Muscle of leg (tissue), 16 donors: ENCODE measurements at places on chromosomes 6 and 20. TPM values are rescaled to one million over a fixed set of nuclear protein-coding genes. Genes with fewer than 3 reads are reported as not detected.

GRCh38 chr6:19327661-19328060 is 509.5 kb upstream of the ID4 start:
- H3K27ac ChIP-seq = no peak overlapping the region
- H3K36me3 ChIP-seq = no peaks in the 10 kb centered on the region
- H3K4me1 ChIP-seq = no peaks in the 10 kb centered on the region
- DNase-seq = no peak
- no peak overlapping the region for H3K4me3 ChIP-seq

DNA sequence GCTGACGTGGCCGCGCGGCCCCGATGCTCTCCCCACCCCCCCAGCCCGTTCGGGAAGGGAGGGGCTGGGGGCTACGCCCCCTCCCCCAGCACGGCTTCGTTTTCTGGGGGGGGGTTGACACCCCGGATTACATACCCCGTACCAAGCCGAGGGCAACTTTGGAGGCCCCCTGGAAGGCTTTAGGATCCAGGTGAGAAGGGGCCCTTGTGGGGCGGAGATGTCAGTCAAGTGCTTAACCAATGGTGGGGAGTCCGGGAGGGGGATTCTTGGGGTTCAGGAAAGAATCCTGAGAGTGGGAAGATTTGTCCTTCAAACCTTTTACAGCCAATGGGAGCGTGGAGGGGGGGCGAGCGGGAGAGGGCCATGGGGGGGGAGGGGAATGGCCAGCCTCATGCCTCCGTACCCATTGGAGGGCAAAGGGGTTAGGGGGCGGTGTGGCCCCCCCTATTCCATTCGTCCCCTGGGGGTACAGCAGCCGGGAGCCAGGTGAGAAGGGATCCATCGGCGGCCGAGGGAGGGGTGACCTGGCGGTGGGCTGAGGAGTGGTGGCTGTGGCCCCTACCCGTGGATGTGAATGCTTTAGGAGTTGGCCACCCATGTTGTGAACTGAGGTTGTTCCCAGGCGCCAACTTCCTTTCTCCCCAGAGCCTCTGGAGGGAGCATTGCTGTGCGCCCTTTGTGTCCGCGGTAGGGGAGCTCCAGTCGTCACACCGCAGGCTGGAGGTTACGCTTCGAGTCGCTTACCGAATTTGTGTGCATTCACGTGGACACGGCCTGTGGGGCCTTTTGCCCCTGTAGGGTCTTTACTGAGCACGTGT is 682 bp downstream of the BRD2 start:
- H3K36me3 ChIP-seq = peaks cover 20% of the 10 kb centered on the region
- DNase-seq = peak; percentile 93
- peak overlapping the region; percentile 99 for H3K27ac ChIP-seq
- H3K27me3 ChIP-seq = no peaks in the 10 kb centered on the region
- H3K4me3 ChIP-seq = peak overlapping the region; percentile 74
- peaks cover 11% of the 10 kb centered on the region for H3K4me1 ChIP-seq

DNA sequence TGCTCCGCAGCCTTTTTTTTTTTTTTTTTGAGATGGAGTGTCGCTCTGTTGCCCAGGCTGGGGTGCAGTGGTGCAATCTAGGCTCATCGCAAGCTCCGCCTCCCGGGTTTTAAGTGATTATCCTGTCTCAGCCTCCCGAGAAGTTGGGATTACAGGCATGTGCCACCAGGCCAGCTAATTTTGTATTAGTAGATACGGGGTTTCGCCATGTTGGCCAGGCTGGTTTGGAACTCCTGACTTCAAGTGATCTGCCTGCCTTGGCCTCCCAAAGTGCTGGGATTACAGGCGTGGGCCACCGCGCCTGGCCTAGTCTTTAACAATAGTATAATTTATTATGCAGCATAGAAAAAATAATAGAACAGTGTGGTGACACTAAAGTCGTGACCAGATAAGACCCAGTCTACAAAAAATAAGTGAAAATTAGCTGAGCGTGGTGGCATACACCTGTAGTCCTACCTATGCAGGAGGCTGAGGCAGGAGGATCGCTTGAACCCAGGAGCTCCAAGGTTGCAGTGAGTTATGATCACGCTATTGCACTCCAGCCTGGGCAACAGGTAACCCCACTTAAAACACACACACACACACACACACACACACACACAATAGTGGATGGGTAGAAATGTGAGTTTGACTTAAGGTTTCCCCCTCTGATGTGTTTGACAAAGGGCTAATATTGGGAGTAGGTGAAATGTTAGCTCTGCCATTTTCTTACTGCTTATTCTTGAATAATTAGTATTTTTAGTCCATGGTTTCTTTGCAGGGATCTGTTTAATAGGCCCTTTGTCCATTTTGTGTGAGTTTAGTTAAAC is 6.5 kb downstream of the PIM1 start:
- DNase-seq = no peak
- peaks cover 12% of the 10 kb centered on the region for H3K4me1 ChIP-seq

GRCh38 chr20:39880890-39881289 is 808.1 kb downstream of the MAFB start:
- DNase-seq = no peak
- no peak overlapping the region for H3K4me3 ChIP-seq
- H3K27ac ChIP-seq = no peak overlapping the region
- H3K4me1 ChIP-seq = peaks cover 11% of the 10 kb centered on the region
- H3K36me3 ChIP-seq = no peaks in the 10 kb centered on the region

The PRR18 gene
- 0.22 TPM for total RNA-seq
